ENCODE measurements at places on chromosomes 2 and 18.
A peak's percentile ranks its signal among the peaks of the same experiment; 100 is the strongest.

DNA sequence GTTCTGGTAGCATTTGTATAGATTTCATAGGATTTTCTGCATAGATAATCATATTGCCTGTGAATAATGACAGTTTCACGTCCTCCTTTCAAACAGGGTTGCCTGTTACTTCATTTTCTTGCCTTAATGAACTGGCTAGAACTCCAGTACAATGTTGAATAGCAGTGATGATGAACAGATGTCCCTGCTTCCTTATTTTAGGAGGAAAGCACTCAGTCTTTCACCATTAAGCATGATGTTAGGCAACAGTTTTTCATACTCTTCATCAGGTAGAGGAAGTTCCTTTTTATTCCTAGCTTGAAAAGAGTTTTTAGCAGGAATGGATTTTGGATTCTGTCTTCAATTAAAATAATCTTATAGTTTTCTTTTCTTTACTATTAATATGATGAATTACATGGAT, 39.7 kb downstream of the C2orf76 start:
- no peak for DNase-seq

GRCh38 chr18:37900326-37900725, 334.7 kb upstream of the CELF4 start:
- no peak for DNase-seq

DNA sequence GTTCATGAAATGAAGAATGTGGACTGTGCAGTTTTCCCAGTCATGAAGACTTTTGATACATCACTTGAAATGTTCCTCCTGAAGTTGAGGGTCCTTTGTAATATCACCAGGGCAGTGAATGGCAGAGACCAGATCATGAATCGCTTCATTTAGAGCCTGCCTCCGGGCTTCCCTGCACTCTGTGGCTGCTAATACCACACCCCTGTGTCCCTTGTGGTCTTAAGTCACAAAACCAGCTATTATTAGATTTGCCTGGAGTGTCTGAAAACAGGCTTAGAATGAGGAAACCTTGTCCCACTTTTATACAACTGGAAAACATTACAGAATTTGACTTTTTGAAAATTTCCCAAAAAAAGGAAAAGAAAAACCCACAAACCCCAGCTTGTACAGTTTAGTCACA, 147.9 kb downstream of the MGAT5 start:
- peak; percentile 76 for DNase-seq

- DNase-seq = peak; percentile 75
These were observed 59.1 kb downstream of the TNS1 start for GRCh38 chr2:217943446-217944321.

DNA sequence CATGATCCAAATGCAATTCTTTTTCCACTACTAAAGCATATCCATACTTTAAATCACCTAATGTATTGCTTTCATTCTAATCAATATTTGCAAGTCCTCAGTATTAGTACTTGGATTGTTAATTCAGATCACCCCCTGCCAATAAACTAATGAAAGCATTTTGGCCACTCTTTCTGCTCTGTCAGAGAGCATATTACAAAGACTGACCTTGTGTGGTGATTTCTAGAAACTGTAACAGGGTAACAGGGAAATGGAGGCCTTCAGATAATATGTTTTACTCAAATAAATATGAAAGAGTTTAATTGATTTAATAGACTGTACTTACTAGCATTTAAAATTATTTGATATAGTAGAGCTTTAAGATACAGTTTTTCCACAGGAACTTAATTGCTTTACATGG, 453.0 kb downstream of the KCNJ3 start:
- no peak for DNase-seq

GRCh38 chr2:145682546-145683157, 1162.7 kb upstream of the ZEB2 start:
- no peak for DNase-seq

DNA sequence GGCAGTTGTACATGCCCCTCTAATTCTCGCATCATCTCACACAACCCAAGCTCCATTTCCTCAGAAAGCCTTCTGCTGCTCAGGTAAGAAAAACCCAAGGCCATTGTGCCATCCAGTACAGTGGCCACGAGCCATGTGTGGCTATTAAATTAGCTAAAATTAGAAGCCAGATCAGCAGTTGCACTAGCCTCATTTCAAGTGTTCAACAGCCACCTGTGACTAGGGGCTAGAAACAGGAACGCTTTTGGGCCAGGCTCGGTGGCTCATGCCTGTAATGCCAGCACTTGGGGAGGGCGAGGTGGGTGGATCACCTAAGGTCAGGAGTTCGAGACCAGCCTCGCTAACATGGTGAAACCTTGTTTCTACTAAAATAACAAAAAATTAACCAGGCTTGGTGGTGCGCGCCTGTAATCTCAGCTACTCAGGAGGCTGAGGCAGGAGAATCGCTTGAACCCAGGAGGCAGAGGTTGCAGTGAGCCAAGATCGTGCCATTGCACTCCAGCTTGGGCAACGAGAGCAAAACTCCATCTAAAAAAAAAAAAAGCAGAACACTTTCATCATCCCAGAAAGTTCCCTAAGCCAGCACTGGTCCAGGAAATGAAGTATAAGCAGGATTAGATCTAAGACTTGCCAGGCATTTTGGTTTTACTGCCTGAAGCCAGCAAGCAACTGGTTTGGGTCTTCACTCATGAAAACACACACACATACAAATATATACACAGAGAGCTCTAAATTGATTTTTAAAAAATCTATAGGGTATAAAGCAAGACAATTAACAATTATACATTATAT, 35.7 kb downstream of the ATP8B1 start:
- peak; percentile 49 for DNase-seq

GRCh38 chr2:60839126-60839813, 42.1 kb upstream of the REL start:
- no peak for DNase-seq

DNA sequence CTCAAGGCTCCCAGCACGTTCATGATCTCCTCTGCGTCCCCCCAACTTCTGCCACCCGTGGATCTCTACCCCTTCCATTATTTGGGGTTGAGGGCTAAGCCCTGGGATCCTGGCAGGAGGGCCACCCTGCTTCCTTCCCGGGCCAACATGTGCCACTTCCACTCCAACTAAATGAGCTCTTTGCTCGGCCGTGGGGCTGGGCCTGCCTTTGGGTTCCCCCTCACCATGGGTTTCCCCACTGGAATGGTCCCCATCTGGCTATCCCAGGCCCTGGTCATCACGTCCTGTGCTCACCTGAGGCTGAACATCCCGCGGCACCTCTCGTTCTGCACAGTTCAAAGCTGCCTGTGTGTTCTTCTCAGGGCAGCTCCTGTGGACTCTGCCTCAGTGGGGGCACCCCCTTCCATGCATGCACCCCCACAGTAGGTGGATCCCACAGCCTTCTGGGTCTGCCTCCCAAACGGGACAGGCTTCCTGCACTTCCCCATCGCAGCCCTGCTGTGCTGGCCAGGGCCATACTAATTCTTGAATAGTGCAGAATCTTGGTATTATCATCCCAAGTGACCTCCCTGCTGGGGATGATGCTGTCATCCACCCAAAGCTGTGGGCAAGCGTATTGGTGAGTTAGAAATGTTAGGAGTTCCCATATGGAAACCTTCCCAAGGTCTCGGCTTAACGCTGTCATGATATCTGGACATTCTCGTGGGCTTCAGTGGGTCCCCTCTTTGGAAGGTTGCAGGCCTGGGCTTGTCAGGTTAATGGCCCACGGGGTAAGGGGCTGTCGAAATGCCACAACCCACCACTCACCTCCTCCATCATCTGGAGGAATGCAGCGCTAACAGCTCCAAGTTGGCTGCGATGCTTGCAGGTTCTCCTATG, 150.5 kb upstream of the TWIST2 start:
- no peak for DNase-seq

GRCh38 chr2:216634370-216635148, 1.3 kb downstream of the IGFBP2 start:
- no peak for DNase-seq

DNA sequence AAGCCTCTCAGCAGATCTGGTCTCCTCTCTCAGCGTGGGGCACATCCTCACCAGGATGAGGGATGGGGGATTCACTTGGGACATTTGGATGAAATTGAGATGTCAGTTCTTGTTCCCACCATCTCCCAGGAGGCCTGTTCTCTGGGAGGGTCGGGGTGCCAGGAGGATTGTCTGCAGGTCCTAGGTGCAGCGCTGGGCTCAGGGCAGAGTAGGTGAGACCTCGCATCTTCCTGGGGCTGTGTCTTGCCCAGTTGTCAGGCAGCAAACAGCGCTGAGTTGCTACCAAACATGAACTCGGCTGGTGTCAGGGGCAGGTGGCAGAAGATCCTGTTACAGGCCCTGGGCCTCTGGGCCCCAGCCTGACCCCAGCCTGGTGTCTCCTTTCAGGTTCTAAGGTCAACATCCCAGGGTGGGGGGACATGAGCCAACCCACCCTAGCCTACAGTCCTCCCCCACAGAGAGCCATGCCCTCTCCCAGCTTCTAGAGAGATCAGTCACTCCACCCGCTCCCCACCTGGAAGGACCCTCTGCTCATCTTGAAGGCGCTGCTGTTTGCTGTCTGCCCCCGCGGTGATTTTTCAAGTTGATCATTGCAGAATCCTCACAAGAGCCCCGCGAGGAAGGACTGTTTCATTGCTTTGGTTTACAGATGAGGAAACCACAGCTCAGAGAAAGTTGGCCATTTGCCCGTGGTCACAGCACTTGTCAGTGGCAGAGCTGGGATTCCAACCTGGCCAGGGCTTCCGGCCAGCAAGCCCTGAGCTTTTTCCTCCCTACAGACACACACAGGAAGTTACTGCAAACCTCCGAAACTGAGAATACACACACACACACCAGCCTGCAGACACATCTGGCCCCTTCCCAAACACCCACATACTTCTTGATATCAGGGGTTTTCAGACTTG, 83.9 kb downstream of the STPG4 start:
- peak; percentile 95 for DNase-seq

GRCh38 chr18:7177116-7177744, 53.7 kb upstream of the LRRC30 start:
- peak; percentile 89 for DNase-seq

Measured in cardiac fibroblast (primary cell).